Stimulated activated CD4-positive, alpha-beta T cell treated with anti-CD3 and anti-CD28 coated beads, TNF-alpha, amount 100 ng/mL, for 4 hours (primary cell): ENCODE measurements at places on chromosomes 2 and 18.
A peak's percentile ranks its signal among the peaks of the same experiment; 100 is the strongest.

- DNase-seq: no peak
These were observed 2.1 kb upstream of the RFTN2 start for GRCh38 chr2:197677483-197677882.

GRCh38 chr2:207188626-207189419 lies 23.1 kb upstream of the KLF7 start:
- no peak for DNase-seq

GRCh38 chr2:52084759-52085158 lies 1052.8 kb upstream of the NRXN1 start:
- DNase-seq: no peak

DNA sequence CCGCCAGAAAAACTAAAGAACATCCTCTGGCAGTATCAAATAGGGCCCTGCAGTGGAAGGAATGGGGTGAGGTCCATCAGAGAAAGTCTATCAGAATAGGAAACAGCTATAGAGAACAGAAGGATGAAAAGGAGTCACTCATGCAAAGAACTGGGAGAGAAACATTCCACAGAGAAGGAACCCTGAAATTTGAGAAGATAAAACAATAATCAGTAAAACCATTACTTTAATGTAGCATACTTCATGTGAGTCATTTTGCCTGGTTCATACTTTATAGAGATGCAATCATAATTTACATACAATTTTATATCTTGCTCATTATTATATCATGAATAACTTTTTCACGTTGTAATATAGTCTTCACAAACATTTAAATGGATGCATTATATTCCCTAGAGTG lies 402.2 kb downstream of the NCKAP5 start:
- DNase-seq: no peak

DNA sequence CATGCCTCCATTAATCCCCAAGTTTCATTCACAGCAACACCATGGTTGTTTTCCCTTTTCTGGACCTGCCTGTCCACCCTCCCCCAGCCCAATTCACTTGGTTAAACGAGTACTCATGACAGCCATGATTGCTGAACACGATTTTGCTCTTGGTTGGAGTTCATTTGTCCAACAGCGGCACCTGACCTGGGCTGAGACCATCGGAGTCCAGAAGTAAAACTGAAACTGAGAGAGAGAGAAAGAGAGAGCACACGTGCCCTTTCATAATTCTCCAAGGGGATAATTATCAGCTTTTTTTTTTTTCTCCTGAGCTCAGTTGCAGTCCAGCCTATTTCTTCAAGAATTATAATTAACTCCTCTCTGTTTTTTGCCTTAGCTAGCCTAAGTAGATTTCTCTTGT lies 13.7 kb upstream of the KIF5C start:
- DNase-seq: no peak

- no peak for DNase-seq
These were observed 816 bp downstream of the GALNT14 start for GRCh38 chr2:31137211-31138036.

- DNase-seq: no peak
These were observed 12.2 kb upstream of the DTNA start for GRCh38 chr18:34697891-34698290.

GRCh38 chr18:76982841-76983583 lies 149.6 kb downstream of the MBP start:
- peak; percentile 67 for DNase-seq

- no peak for DNase-seq
These were observed 12.0 kb downstream of the GLI2 start for GRCh38 chr2:120747706-120748105.

GRCh38 chr2:79801082-79801481 lies 288.2 kb downstream of the CTNNA2 start:
- DNase-seq: no peak

- peak; percentile 82 for DNase-seq
These were observed at the start of gene FBXO36 for GRCh38 chr2:229922449-229923386. Gene FBXO36, plus strand, starts transcription at chr2:229922503. Its CDS starts 11 bp downstream, at chr2:229922514.

DNA sequence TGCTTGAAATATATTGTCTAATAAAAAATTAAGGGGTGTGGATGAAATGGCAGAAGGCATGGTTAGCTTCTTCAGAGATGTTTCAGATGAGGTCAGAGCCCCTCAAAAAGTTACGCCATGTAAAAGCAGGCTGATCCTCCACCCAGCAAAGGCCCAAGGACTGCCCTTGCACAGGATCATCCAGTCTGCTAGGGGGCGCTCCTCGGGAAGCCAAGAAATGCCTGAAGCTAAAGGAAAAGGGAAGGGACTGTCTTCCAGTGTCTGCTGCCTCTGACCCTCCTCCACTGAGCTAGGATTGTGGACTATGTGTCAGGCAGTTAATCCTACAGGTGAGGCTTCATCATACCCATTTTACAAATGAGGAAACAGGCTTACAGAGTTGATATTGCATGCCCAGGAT lies 33.8 kb upstream of the TEX51 start:
- DNase-seq: no peak

DNA sequence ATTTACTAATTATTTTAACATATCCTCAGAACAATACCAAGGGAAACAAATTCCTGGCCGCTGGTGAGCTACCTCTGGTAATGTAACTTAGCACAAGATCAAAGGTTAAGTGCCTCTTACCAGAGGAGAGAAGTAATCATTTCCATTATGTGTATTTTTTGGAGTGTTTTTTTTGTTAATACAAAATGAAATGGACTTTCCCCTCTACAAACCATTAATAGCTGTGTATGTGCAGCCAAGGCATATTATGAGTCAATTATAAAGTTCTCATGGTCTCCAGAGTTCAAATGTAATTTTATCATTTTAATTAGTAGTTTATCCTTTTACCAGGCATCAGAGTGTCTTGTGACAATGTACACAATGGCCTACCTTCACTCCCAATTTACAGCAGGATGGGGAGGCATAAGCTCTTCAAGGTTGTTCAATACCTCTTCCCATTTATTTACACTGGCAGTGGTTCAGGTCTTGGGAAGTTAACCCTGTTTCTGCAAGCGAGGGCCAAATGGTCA lies 242.2 kb downstream of the TGIF1 start:
- DNase-seq: no peak

GRCh38 chr2:25545899-25546298 lies 127.5 kb downstream of the DTNB start:
- no peak for DNase-seq

DNA sequence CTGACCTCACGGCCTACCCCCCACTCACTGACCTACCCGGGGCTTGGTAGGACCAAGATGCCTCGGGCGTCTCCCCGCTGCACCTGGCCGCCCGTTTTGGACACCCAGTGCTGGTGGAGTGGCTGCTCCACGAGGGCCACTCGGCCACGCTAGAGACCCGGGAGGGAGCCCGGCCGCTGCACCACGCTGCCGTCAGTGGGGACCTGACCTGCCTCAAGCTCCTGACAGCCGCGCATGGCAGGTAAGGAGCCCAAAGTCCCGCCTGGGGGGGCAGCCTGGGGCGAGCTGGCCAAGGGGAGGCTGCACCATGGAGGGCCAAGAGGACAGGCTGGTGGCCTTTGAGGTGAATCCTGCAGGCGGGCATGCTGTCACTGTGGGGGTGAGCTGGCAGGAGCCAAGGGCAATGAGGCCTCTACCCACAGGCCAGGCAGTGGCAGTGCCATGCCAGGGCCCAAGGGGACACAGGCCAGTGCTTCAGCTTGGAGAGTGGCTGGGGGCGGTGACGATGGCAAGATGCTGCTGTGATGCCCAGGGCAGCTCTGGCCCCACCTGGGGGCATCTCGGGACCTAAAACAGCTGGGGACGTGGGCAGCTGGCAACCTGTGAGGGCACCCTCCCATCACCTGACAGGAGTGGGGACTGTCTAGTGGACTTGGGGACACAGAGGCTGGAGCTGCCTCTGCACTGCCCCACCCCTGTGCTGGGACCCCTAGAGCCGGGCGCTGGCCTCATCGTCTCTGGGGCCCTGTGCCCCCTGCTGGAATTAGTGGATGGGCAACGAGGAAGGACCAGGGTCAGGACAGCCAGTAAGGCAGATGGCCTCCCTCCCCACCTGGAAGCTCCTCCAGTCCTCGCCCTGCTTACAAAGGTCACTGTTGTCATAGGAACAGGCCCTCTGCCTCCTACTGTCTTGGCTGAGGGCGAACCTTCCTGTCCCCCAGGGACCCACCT lies 2.0 kb downstream of the ESPNL start:
- DNase-seq: no peak

DNA sequence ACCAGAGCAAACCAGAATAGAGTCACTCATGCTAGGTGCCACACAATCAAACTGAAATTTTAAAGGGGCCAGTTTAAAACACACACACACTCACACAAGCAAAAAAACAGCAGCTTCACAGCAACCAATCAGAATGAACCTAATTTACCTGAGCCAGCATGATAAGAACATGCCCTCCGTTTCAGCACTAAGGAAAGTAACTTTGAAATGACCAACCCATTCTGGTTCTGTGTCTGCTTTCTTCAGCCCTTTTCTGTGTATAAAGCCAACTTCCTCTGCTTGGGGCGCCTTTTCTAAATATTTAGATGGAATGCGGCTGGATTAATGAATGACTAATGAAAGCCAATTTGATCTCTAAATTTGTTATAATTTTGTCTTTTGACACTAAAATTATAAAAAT lies 629.1 kb downstream of the ZEB2 start:
- no peak for DNase-seq

- DNase-seq: no peak
These were observed 41.6 kb upstream of the KCNG2 start for GRCh38 chr18:79756143-79756500.

DNA sequence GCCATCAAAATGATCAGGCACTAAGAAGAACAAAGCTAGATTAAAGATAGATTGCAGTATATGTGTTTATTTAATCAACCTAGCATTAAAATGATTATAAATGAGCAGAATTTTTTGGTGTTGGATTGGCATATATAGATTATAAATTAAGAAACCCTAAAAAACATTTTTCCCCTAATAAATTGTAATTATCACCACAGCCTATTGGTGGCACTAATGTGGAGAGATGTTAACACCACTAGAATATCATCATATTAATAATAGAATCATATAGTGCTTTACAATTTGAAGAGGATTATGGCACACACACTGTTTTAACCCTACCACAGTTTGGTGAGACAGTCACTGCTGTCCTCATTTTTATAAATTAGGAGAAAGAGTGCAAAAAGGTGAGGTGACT lies 112.4 kb upstream of the RND3 start:
- no peak for DNase-seq

DNA sequence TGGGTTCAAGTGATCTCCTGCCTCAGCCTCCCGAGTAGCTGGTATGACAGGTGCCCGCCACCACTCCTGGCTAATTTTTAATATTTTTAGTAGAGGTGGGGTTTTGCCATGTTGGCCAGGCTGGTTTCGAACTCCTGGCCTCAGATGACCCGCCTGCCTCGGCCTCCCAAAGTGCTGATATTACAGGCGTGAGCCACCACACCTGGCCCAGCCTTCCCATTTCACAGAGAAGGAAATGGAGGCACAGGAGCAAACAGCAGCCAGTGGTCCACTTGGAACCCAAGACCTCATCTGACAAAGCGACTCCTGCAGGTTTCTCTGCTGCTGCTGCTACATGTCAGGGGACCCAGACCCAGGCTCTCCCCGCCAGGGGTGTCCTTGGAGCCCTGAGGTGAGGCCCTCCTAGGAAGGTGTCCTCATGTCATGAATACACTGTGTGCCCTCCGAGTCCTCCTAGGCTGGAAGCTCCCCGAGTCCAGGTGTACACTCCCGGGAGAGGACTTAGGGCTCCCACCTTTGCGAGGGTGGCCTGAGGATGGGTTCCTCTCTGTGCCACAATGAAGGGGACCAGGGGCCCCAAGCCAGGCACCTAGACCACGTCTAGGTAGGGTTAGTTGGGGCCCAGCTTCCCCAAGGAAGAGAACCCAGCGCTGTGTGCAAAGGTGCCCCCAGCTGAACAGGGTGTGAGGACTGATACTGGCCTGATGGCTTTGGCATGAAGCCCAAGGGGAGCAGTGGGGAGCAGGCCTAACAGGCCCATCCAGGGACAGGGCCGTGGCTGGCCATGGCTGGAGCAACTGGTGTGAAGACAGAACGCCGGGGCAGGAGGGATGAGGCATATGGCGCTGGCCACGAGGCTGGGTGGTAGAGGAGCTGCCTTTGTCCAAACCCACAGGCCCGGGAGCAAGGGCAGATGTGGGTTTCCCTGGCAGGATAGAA lies 56.1 kb downstream of the HS6ST1 start:
- no peak for DNase-seq

DNA sequence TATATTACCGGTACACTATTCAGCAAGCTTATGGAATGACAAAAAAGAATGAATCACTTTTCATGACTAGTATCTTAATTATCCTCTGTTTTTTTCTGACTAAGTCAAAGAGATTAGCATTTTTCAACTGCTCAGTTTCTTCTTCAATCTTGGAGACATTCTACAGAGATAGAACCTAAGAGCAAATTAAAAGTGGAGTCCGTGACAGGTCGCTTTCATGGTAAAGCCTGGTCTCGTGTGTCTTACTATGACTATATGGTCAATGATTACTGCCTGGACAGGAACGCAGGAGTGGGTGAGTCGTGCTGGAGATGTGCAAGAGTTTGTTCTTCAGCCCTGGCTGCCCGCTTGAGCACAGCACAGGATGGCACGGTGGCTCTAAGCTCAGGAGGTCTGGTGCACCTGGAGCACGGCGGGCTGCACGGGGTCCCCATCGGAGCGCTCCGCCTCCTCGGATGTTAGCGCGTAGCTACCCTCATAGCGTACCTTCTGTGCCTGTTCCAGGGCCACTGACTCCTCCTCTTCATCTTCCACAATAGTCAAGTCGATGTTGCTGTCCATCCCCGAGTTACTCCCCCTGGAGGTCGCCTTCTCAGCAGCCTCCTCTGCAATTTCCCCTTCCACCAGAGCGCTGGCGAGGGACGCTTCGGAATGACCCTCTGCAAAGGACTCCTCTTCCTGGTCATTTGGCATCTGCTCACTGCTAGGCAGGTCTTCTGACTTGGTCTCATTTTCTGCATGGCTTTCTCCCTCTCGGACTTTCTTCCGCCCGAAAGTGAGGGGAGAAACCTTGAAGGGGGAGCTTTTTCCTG lies 11.1 kb downstream of the CAVIN2 start:
- DNase-seq: no peak

- DNase-seq: no peak
These were observed 584.4 kb downstream of the NR4A2 start for GRCh38 chr2:155748131-155748530.

DNA sequence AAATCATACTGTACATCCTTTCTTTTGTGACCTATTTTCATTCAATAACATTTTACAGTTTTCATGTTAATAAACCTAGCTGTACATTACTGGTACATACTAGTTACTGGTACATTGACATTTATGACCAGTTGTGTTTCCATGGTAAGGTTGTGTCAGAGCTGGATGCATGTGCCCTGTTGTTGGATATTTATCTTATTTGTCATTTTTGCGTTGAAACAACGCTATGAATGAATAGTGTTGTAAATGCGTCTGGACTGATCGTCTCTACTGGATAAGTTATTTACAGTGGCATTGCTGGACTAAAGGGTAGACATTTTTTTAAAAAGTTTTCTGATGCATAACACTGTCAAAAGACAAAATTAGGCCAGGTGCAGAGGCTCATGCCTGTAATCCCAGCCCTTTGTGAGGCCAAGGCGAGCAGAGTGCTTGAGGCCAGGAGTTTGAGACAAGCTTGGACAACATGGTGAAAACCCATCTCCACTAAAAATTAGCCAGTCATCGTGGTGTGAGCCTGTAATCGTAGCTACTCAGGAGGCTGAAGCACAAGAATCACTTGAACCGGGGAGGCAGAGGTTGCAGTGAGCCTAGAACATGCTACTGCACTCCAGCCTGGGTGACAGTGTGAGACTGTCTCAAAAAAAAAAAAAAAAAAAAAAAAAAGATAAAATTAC lies 40.2 kb downstream of the MCFD2 start:
- DNase-seq: no peak

- DNase-seq: no peak
These were observed 34.6 kb upstream of the POTEC start for GRCh38 chr18:14577971-14578370.
